Cortex of kidney (tissue), 1 donor: ENCODE measurements at places on chromosomes 16 and 17.

- no peak for DNase-seq
Measured at GRCh38 chr16:88484505-88485365, 31.7 kb downstream of the ZFPM1 start.

GRCh38 chr17:74390680-74391653, 23.7 kb downstream of the GPR142 start:
- no peak for DNase-seq

DNA sequence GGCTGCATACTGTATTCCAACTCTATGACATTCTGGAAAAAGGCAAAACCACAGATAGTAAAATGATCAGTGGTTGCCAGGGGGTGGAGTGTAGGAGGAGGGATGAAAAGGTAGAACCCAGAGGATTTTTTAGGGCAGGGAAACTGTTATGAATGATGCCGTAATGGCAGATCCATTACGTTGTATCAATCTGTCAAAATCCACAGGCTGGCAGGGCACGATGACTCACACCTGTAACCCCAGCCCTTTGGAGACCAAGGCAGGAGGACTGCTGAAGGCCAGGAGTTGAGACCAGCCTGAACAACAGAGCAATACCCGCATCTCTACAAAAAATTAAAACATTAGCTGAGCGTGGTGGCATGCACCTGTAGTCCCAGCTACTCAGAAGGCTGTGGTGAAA, 91.8 kb downstream of the RMI2 start:
- no peak for DNase-seq

DNA sequence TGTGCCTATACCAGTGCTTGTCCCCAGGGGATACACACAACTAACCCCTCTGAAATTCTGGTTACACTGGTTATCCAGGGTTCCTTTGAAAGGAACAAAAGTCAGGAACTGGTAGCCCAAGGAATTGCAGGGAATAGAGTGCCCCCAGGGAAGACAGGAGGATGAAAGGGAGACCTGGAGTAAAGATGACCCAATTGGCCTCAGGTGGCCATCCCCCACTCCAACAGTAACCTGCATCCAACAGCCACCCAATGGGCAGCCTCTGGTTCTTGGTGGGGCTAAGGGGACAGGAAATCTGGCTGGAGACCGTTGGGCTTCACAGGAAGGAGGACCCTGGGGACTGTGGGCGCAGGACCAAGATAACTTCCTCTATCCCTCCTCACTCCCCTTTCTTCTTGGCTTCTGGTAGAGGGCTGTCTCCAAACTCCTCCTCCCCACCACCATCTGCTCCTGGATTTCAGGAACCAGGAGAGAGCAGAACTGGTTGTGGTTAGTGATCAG, 826 bp upstream of the MPO start:
- DNase-seq: no peak

- no peak for DNase-seq
Measured at GRCh38 chr16:66298006-66298405, 68.5 kb upstream of the CDH5 start.

DNA sequence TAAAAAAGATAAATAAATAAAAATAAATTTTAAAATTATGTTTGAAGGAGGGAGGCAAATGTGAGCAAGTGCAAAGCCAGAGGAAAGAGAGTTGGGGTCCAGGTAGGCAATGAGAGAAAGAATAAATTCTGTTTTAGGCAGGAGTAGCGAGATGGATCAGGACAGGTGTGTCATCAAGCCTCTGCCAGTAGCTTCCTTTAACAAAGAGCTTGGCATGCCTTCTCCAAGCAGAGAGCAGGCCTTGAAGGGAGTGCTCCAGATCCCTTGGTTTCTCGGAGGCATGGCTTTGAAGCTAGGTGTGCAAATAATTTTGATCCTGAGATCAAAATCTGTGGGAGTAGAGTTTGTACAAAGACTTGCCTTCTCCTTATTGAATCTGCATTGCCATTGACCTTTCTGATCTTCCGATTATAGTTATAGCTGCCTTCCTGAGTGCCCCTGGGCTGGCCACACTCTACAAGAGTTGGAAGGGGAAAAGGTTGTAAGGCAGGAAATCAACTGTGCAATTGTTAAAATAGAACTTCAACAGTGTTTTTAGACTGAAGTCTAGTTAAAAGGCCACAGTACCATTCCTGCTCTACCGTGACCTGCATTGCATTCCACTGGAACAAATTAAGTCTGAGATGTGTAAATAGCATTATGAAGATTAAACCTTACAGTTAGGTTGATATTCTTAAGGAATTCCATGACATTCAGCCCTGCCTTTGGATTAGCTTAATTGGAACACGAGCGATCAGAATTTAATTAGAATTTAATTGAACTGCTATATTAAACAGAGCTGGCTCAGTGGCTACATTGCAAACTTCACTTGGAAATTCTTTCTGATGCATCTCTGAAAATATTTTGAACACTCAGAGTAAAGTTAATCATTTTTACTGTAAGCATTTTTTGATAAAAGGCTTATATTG, 33.7 kb downstream of the IQCK start:
- DNase-seq: no peak

DNA sequence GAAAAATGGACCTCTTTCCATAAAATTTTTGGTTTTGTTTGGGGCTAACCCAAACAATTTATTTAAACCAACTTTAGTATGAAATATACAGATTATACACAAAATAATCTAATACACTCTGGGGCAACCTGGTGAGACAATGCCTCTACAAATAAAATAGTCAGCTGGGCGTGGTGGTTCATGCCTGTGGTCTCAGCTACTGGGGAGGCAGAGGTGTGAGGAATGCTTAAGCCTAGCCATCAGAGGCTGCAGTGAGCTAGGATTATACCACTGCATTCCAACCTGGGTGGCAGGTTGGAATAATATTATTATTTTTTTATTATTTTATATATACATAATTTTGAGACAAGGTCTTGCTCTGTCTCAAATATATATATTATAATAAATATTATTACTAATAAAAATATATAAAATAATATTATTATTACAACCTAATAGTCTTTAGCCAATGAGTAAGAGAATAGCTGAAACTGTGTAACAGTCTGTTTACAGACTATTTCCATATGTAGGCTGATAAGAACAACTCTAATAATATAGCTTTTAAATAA, 50.5 kb downstream of the GLG1 start:
- no peak for DNase-seq

DNA sequence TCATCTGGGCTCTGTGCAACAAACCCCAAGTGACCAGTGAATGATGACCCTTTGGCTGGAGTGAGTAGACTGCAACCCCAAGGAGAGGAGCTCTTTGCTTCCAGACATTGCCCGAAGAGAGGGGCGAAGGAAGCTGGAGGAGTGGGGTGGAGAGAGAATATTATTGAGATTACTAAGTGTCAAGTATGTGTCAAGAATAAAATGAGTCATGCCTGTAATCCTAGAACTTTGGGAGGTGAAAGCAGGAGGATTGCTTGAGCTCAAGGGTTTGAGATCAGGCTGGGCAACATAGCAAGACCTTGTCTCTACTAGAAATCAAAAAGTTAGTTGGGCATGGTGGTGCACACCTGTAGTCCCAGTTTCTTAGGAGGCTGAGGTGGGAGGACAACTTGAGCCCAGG, 142.0 kb upstream of the CCL2 start:
- DNase-seq: no peak

- no peak for DNase-seq
Measured at GRCh38 chr16:67551091-67551490, 11.2 kb upstream of the CTCF start.

- no peak for DNase-seq
Measured at GRCh38 chr17:37438141-37438540, 31.5 kb downstream of the TADA2A start.

- no peak for DNase-seq
Measured at GRCh38 chr17:66091445-66092080, 100.4 kb downstream of the CEP112 start.

GRCh38 chr17:46817151-46817900, 1.2 kb downstream of the WNT3 start:
- no peak for DNase-seq

DNA sequence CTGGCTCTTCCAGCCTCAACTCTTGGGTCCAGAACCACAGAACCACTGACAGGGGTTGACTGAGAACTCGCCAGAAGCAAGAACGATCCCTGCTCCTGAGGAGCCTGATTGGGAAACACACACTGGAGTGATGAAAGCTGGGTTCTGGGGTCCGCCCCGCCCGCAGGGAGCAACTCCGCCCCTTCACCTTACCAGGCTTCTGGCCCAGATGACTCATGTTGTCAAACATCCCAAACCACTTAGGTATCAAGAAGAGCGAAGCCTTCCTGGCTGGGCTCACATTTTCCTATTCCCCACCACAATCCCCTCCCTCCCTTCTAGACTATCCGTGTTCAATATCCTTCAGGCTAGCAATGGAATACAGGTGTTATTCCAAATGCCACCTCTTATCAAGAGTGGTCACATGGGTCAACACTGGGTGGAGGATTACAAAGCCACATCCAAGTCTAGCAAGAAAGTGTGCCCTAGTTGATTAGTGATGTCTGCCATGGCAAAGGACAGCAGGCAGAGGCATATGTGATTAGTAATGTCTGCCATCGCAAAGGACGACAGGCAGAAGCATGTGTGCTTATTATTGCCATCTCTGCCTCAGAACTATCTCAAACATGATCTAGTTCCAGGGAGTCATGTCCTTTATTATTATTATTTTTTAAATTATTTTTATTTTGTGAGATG, 70.5 kb downstream of the TIMM22 start:
- DNase-seq: no peak

DNA sequence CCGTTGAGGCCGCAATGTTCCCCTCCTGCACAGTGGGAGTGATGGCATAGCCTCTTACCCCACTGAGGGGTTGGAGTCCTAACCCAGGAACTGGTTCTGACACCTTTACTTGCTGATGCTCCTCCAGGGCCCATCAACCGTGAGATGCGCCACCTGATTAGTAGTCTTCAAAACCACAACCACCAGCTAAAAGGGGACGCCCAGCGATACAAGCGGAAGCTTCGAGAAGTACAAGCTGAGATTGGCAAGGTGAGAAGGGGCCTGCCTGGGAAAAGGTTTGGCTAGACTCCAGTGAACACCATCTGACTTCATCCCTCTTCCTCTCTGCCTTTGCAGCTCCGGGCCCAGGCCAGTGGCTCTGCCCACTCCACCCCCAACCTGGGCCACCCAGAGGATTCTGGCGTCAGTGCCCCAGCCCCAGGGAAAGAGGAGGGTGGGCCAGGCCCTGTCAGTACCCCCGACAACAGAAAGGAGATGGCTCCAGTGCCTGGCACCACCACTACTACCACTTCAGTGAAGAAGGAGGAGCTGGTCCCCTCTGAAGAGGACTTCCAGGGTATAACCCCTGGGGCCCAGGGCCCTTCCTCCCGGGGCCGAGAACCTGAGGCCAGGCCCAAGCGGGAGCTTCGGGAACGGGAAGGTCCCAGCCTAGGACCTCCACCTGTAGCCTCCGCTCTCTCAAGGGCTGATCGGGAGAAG, 5.8 kb downstream of the RNF40 start:
- no peak for DNase-seq

DNA sequence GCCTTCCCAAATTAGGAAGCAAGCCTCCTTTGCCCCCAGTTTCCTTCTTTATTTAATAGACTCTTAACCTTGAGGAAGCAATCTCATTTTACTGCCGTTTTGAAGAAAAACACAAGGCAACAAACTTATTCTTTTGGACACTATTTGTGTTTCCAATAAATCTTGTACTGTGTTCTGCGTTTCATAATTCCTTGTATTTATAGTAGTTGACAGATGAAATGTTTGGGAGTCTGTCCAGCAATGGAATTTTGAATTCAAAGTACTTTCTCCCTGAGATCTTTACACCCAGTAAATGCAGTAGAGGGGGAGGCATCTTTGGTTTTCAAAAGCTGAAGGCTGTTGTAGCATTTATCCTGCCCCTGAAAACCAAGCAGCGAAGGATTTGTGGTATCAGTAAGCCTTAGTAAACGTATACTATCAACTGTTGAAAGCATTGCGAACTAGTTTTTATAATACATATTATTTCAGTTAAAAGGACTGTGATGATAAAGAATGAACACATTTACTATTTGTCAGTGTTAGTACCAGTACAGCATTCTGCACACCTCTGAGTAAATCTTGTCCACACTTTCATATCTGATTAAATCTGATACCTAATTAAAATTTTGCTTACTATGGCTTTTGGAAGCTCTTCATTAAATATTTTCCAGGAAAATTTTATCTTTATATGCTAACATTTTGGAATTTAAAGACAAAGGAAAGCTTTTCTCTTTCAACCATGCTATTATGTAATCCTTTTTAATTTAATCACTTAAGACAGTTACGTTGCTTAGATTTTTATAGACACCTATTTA, 83.1 kb downstream of the TNRC6C start:
- no peak for DNase-seq

DNA sequence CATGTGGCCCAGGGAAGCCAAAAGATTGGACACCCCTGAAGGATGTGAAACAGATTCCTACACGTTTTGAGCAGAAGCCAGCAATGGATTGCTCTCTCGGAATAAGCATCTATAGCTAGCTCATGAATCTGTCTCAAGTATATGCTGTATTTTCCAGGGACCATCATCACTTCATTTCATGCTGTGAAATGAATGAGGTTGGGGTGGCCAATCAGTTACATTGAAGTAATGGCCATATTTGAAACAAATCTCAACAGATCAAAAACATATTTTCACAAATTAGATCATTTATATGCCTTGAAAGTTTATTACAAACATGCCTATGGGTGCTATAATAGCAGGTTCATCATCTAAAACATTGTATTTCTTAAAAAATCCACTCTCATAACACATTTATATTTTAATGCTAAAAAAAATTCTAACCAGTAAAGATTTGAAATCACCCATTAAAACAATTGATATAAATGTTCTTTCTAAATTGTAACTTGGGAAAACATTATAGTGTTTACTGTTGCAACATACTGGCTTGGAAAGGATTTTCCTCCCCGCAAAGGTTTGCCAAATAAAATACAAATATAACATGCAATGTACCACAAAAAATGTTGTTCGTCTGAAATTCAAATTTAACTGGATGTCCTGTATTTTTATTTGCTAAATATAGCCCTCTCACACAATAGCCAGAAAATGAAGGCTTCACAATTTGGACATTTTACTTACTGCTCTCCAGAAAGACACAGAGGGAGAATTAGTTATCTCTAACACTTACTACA, 743.6 kb downstream of the KCNJ2 start:
- no peak for DNase-seq

DNA sequence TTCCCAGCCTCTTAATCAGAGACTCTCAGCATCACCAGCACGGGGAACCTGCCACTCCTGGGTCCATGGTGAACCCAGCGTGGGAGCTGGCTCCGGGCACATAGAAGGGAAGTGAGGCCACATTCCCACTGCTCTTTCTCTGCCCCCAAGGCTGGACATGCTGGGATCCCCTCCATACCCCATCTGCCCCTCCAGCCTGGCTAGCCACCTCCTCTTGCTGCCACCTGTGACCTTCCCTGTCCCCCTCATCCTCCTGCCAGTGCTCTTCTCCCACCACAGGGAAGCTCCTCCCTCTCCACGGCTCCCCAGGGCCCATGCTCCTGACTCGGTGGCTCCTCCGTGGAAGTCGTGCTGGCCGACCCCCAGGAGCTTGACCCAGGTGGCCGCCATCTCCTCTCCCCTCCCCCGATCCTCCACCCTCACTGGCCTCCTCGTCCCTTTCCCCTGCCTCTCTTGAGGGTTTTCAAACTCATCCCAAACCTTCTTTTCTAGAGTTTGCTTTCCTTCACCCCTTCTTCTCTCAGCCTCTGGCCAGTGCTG, 139.1 kb upstream of the CHMP6 start:
- DNase-seq: no peak

- DNase-seq: no peak
Measured at GRCh38 chr16:54402270-54402669, 115.7 kb upstream of the IRX3 start.

- no peak for DNase-seq
Measured at GRCh38 chr16:3963203-3963602, 82.7 kb upstream of the CREBBP start.

- DNase-seq: no peak
Measured at GRCh38 chr16:12903407-12904328, 2.3 kb downstream of the SHISA9 start.

- DNase-seq: no peak
Measured at GRCh38 chr17:60730273-60730672, 52.6 kb downstream of the BCAS3 start.
